Stimulated activated CD8-positive, alpha-beta memory T cell treated with anti-CD3 and anti-CD28 coated beads, Interleukin-4, amount 100 ng/mL, for 48 hours (primary cell): ENCODE measurements at places on chromosomes 12 and 14.

GRCh38 chr12:107144990-107145389, 51.6 kb upstream of the CRY1 start:
- DNase-seq: no peak

GRCh38 chr12:47082796-47083621, 3.2 kb upstream of the AMIGO2 start:
- DNase-seq: no peak

- DNase-seq: no peak
Measured at GRCh38 chr12:64229796-64230195, 7.7 kb upstream of the KICS2 start.

DNA sequence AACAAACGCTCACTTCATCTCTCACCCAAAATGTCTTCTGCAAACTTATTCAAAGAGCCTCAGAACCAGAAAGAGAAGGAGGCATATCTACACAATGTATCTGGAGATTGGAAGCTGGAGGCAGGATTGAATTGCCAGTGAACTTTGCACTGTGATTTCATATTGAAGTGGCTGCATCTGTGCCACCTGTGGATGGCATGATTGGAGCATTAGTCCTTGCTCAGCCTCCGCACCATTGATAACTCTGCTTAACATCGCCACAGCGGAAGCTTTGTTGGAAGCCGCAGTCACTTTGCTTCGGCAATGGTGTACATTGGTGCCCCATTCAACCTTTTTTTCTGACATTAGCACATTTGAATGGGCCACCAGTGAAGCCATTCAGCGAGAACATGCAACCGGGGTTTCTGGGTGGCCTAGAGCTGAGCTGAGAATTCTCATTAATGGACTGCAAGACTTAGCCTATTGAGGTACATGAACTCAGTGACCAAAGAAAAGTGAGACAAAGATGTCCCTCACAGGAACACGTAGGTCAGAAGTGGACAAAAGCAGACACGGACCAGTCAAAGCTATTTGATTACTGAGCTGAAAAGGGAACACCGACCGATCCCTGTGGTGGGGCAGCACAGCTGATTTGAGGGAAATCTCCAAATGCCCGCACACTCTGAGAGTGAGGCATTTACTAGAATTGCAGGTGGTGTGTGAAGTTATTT, 130.4 kb downstream of the BRMS1L start:
- no peak for DNase-seq

GRCh38 chr12:91529829-91530228, 347.2 kb upstream of the DCN start:
- DNase-seq: no peak

DNA sequence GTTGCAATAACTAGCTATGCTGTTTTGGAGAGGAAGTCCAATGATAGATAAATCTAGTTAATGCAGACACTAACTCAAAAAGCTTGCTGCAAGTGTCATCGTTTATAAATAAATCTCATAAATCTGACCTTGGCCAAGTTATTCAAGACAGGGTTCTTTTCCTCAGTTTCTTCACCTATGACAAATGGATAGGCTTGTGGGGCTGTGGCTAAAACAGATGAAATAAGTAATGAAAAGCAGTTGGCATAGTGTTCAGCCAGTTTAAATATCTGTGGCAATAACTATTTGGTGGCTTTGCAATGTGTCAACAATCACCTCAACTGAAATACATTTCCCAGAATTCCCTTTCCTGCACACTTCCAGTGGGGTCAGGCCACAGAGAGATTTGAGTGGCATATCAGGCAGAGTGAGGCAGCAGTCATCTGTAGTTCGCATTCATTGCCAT, 169.9 kb downstream of the DYRK2 start:
- DNase-seq: no peak

- no peak for DNase-seq
Measured at GRCh38 chr14:34355584-34356263, 106.3 kb downstream of the SPTSSA start.
